ENCODE measurements at places on chromosomes 1 and 21.
A peak's percentile ranks its signal among the peaks of the same experiment; 100 is the strongest.

- no peak for DNase-seq
These were observed 39.7 kb downstream of the TTC13 start for GRCh38 chr1:230938924-230939368.

GRCh38 chr1:172903581-172904220 is 147.0 kb downstream of the TNFSF18 start:
- DNase-seq, result no peak

- DNase-seq, result no peak
These were observed 3.2 kb upstream of the SRRM1 start for GRCh38 chr1:24639881-24640280.

DNA sequence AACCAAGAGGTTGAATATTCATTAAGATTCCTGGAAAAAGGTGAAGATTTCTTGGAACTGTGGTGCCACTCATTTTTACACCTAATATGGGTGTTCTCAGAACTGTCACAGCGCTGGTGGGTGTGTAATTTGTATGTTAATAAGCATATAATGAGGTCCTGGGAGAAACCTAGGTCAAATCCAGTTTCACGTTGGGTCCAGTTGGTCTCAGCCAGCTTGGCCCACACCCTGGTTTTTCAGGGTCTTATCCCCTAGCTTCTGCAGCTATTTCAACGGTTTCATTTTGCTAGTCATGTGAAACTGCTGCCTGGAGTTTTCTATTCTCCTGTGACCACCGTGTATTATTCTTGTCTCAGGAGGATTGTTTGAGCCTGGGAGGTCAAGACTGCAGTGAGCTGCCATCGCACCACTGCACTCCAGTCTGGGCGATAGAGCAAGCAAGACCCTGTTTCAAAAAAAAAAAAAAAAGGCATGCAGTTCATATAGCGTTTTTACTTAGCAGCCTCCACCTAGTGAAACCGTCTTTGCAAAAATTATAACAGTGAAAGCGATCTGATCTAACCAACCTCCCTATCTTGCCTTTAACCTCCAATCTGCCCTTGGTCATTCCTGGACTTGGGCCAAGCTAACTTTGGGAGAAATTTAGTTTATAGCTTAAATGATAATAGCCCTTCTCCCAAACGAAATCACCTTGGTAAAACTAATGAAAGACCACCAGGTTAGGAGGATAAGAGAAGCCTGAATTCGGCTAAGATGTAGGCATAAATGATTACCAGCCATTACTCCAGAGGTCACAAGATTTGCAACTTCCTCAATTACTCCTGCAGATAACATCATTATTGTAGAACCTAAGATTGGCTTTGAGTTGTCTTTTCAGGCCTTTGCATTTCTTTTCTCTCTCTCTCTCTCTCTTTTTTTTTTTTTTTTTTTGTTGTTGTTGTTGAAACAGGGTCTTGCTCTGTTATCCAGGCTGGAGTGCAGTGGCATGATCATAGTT is 44.0 kb downstream of the PTAFR start:
- no peak for DNase-seq

GRCh38 chr1:117124661-117125060 is 3.1 kb upstream of the TRIM45 start:
- DNase-seq, result no peak

GRCh38 chr1:61604261-61604660 is 120.7 kb downstream of the TM2D1 start:
- no peak for DNase-seq

DNA sequence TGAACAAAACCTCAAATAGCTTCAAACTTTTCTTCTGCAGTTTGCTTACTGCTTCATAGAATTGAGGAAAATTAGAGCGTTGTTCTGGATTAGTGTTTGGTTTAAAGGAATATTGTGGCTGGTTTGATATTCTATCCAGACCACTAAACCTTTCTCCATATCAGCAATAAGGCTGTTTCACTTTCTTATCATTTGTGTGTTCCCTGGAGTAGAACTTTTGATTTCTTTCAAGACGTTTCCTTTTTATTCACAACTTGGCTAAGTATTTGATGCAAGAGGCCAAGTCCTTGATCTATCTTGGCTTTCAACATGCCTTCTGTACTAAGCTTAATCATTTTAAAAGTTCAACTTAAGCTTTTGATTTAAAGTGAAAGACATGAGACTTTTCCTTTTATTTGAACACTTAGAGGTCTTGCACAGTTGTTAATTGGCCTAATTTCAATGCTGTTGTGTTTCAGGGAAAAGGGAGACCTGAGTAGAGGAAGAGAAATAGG is 359.1 kb downstream of the S1PR1 start:
- DNase-seq, result no peak

GRCh38 chr1:52142220-52143183 is 613 bp downstream of the ZFYVE9 start:
- peak; percentile 85 for DNase-seq

DNA sequence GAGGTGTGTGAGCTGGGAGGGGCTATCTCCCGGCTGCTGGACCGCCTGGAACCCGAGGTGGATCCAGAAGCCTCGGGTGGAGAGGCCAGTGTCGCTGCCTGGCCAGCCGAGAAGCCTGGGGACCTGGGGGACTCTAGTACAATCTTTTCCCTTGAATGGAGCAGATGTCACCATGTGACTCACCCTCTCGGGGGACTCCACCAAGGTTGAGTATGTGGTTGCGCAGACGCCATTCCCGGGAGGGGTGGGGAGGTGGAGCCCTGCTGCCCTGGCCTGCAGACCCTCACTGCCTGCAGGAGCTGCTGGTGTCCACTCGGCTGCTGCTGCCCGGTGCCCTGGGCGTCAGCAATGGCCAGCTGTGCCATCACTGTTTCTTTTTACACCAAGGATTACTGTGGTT is 40.3 kb downstream of the TP73 start:
- DNase-seq, result no peak

GRCh38 chr1:212106286-212106792 is 70.8 kb downstream of the DTL start:
- no peak for DNase-seq

DNA sequence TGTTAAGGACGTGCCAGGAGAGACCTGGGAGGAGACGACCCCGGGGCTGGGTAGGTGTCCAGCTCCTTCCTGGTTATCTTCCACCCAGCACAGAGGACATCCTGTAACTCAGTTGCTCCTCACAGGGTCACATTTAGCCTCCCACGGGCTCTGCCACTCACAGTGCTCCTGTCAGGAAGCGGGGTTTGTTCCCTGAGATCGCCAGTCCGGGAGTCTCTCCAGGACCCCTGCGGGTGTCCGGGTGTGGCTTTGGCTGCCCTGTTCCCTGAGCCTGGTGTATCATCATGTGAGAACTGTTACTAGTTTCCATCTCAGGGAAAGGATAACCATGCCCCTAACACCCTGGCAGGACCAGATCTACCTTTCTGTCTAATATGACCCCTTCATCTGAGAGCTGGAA is 158.2 kb upstream of the RUNX1 start:
- no peak for DNase-seq

- no peak for DNase-seq
These were observed 62.8 kb upstream of the PRRC2C start for GRCh38 chr1:171422511-171422910.

DNA sequence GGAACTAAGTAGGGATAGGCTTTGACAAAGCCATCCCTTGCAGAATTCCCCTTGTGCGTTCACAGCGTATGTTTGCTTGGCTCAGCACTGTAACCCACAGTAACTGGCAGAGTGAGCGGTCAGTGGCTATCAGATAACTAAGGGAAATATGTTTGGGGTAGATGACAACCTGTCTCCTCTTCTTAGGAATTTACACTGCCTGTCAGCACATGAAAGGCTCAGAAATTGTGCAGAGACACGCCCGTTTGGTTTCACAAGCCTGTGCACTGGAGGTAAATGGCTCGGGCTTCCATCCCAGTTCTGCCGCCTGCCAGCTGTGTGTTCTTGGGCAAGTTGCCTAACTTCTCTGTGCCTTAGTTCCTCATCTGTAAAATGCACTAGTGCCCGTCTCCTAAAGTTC is 101.2 kb downstream of the PRDM2 start:
- DNase-seq, result no peak

DNA sequence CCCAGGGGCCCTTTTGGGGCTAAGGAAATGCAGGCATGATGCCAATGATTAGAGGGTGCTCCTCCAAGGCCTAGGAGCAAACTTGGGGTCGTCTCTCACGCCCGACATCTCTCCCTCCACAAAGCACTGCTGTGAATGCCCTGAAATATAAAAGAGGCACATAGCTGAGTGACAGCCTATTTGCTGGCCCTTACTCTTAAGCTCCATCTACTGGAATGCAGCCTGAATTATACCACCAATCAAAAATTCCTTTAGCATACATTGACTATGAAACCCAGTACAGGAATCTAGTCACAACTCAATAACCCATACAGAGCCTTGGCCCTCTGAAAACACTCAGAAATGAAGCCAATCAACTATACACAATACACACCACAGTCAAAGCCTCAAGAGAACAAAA is 105.5 kb downstream of the LRIG2 start:
- DNase-seq, result no peak

GRCh38 chr1:42142894-42143675 is 10.1 kb upstream of the GUCA2B start:
- no peak for DNase-seq

DNA sequence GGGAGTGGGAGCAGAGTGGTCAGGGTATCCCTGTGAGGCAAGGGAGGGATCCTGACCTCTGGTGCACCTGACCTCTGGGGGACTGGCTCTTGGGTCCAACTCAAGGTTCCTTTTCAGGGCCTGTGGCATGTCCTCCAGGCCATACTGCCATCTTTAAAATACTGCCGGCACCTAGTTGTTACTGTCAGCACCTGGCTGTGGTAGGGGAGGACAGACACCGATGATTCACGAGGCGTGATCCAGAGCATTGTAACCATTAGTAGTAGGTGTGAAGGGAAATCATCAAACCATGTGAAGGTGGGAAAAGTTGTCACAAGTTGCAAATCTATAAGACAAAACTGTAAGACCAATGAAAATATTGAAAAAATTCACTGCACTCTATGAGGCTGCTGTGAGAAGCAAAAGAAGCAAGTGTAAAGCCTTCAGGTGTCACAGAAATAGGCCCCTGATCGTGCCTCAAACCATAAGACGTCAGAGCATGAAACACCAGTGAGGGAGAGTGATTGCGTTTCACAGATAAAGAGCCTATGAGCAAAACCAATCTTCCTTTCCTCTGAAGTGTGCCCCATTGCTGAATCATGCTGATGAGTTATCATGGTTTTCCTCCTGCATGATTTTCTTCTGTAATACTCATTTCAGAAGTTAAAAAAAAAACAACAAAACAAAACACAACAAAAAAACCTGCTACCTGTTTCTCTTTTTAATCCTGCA is 55.3 kb downstream of the CDC7 start:
- DNase-seq, result peak; percentile 76

DNA sequence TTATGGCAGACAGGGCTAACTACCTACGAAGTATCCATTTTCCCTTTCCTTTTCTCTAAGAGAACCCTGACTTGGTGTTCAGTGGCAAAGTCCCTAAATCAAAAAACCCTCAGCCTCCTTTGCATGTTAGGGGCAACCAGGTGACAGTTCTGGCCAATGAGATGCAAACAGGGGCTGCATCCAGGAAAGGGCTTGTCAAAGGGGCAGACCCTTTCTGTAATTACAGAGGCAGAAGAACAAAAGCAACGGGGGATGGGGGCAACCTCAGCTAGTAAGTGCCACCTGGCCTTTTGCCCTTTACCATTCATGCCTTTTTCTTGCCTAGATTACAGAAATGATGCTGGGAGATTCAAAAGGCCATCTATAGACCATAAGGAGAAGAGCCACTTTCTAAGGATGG is 34.4 kb downstream of the GLUL start:
- DNase-seq, result no peak

DNA sequence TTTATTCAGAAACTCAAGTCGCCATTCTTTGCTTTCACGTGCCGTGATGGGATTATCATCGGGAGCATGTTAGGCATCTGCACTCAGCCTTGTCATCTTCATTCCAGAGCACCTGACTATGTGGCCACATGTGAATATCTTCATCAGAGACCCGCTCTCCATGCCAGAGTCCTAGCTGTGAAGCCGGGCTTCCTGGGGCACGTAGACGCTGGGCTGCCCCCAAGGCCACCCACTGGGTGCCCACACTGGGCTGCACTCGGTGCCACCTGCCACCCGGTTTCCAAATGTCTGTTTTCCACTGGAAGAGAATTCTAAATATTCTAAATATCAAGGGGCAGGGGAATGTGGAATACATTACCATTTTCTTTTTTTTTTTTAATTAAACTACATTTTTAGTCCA is 43.8 kb downstream of the SLC37A1 start:
- DNase-seq, result peak; percentile 52

- peak; percentile 82 for DNase-seq
These were observed 570 bp upstream of the NEK7 start for GRCh38 chr1:198156111-198156744.

- DNase-seq, result no peak
These were observed 63.6 kb downstream of the NEK7 start for GRCh38 chr1:198220428-198220827.

DNA sequence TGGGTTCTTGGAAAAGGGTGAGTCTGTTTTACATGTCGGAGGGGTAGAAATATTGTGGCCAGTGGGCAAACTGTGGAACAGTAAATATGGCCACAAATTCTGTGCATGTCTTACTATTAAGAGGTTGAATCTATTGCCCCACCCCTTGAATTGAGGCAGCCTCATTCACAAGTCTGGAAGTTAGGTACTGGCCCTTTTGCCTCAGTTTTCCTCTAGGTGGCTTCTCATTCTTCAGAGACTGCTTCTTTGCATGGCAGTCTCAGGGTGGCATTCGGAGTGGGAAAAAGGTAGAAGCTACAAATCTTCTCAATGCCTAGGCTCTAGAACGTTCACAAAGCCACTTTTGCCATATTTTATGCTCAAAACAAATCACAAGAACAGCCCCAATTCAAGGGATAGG is 57.2 kb downstream of the SLC9C2 start:
- no peak for DNase-seq

DNA sequence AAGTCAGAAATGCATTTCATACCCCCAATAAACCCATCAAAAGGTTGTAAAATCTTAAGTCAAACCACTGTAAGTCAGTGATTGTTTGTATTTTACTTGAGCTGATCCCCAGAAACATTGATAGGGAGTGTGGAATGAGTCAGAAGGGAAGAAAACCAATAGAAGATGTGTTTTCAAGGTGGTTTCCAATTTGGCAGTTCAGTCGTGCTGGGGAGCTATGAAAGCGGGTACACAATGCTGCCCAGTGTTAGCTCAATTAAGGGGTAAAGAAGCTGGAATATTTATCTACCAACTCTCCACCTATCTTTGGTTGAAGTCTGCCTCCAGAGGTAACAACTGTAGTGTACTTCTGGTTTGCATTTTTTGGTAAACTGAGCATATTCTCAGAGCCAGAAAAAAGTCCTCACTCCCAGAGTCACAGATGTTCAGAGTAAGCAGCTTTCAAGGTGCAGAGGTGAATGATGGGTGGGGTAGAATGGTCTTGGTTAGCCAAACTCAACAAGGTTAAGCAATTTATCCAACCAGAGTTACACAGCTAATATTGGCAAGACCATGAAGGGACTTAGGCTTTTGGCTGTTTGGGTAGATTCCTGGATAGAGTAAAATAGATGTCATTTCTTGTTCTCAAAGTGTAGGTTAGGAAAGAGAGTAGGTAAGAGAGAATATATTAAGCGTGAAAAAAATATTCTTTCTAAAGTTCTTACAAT is 202.9 kb upstream of the ADGRL2 start:
- no peak for DNase-seq

Measured in activated CD8-positive, alpha-beta memory T cell treated with anti-CD3 and anti-CD28 coated beads for 24 hours (primary cell).